Cortex of kidney (tissue), 1 donor: ENCODE measurements at places on chromosomes 11 and 22.

GRCh38 chr11:14386895-14387480 lies 28.0 kb upstream of the RRAS2 start:
- DNase-seq, result no peak

- no peak for DNase-seq
Measured at GRCh38 chr11:78957476-78958245, 383.0 kb upstream of the NARS2 start.

GRCh38 chr22:49971232-49972162 lies 10.9 kb downstream of the PIM3 start:
- no peak for DNase-seq

DNA sequence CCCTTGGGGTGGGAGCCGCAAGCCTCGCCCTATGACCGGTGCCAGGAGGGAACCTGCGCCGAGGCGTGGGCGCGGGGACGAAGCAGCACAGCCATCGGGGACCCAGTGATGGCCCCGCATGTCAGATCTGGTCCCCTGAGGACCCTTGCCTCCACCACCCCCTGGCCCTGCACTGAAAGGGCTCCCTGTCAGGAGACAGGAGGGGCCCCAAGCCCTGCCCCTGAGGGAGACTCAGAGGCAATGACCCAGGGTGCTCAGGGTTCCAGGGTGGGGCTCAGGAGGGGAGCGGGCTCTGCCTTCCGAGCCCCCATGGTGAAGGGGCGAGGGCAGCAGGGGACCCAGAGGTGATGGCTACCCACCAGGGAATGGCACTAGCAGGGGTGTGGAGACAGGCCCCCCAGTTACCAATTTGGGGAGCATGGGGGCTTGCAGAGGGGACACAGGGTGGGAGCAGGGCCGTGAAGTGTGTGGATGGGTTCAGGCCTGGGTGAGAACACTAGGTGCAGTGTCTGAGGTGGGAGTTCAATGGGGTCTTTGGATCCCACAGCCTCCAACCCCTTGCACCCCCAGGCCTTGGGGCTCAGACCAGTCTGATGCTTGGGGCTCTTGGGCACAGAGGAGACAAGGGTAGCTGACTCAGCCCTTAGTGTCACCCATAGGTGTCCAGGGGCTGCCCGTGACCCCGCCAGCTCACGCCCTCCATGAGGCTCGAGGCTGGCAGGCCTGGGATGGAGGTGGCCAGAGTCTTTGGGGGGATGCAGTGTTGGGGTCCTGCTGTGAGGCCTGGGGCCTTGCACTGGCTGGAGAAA lies 499 bp downstream of the LRRC56 start:
- DNase-seq, result no peak
